ENCODE measurements at places on chromosomes 2 and 18.

DNA sequence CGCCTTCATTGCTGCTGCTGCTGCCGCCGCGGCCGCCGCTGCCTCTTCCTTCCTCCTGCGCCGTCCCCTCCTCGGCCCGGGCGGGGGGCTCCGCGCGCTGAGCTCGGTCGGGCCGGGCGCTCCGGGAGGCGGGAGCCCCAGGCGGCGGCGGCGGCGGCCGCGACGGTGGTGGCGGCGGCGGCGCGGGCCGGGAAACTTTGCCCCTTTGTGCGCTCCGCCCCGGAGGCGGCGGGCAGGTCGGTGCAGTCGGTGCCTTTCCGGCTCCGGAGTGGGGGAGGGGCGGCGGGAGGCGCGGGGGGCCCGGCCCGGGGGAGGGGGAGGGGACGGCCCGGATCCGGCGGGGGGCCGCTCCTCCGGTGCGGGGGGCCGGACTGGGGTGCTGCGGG, 205 bp downstream of the TET3 start:
- DNase-seq, result no peak

DNA sequence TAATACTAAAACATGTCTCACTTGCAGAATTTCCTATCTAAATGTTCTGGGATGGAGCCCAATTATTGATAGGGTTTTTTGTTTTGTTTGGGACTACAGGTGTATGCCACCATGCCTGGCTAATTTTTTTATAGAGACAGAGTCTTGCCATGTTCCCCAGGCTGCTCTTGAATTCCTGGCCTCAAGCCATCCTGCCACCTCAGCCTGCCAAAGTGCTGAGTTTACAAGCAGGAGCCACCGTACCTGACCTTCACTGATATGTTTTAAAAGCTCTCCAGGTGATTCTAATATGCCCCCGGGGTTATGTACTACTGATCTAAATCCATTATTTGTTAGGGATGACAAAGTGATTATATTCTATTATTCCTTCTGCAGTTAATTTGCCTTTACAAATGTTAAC, 2.2 kb downstream of the ELAC1 start:
- no peak for DNase-seq

- no peak for DNase-seq
These were observed 186.5 kb upstream of the ID2 start for GRCh38 chr2:8495189-8495989.

GRCh38 chr2:15147591-15147990, 413.5 kb downstream of the NBAS start:
- DNase-seq, result no peak

GRCh38 chr18:58753976-58754375, 82.7 kb downstream of the MALT1 start:
- no peak for DNase-seq

- DNase-seq, result no peak
These were observed 135.8 kb downstream of the COPS8 start for GRCh38 chr2:237221443-237221842.

DNA sequence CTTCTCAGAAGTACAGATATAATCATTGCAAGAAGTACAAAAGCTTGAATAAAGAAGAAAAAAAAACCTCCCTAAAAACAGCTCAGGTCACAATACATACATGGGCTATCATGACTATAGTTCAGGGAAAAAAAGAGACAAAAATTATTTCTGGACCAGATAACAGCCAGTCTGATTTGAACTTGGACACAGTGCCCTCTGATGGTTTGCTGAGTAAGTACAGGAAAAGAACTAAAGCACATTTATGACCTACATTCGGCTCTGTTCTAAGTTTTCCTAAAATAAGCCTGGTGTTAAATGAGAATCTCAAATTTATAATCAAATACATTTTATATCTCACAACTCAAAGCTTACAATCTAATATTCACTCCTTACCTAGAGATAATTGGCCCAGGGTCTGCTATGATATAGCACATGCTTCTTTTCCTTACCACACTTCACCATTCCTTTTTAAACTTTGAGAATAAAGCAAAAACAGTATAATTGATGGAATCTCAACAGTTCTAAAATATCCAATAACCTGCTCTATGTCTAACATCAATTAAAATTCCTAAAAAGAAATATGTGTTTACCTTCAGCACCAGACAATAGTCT, 81.1 kb downstream of the RAPH1 start:
- DNase-seq, result peak; percentile 10

GRCh38 chr2:224875153-224875552, 159.0 kb upstream of the CCDC195 start:
- no peak for DNase-seq

DNA sequence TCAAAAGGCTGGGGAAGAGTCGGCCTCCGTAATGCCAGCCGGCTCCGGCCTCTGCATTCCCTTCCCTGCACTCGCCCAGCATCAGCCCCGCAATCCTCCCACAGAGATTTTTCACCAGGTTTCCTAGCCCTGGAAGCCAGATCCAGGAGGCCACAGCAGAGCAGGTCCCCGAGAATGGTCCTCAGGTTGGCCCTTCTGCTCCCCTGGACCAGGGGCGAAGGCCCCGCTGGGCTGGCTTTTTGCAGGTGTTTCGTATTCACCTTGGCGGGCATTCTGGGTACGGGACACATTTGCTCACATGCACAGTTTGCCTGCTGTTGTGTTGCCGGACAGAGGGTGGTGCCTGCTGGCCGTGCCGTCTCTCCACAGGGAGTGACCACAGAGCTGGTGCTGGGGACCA, 309.5 kb downstream of the NDUFA10 start:
- DNase-seq, result no peak

GRCh38 chr2:11018651-11019185, 107.0 kb downstream of the KCNF1 start:
- no peak for DNase-seq

DNA sequence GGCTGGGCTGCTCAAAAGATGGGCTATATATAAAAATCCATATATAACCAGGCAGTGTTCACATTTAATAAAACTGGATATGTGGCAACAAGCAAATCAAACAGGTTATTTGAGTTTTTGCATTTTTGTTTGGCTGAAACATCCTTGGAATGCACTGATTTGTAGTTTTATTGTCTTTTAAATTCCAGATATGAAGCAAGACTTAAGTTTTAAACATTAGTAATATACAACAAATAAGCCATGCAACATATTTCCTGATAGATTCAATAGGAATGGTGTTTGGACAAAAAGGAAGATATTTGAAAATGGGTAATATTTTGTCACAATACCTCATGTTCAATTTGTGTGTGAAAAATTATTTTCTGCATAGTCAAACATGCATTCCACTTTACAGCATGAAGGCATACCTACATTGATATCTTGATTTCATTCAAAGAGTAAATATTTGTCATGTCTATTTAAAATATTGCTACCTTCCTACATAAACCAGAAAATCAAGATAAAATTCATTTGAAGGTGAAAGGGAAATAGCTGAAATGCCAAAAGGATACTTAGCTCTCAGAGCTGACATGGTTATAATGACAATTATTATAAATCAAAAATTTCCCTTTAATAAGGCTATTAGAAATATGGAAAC, 132.3 kb upstream of the NETO1 start:
- DNase-seq, result no peak

DNA sequence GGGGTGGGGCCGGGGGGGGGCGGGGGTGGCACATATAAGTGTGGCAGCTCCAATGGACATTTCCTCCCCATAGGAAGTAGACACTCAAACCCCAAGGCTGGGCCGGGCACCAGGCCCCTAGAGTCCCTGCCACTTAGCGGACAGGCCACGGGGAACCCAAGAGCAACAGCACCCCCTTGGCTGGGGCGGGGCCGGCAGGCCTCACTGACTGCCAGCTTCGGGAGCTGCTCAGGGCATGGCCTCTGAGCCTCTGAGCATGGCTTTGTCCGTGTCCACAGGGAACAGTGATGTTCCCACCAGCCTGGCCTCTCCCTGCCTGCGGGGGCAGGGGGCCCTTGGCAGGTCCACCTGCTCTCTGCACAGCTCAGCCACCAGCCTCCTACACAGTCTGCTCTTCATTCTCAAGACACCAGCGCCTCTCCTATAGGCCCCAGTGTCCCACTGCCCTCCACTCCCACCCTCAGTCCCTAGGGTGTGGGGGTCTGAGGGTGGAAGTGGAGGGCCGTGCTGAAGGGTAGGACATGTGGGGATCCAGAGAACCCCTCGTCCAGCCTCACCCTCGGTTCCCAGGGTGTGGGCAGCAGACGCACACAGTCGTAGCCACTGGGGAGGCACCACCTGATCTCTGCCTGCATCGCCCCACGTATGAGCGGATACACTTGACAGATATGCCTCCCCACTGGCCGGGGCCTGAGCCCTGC, 106.7 kb downstream of the FAM210A start:
- DNase-seq, result no peak

- peak; percentile 25 for DNase-seq
These were observed 68.5 kb downstream of the TMEM237 start for GRCh38 chr2:201574766-201575165.

GRCh38 chr18:5244941-5245340, 47.9 kb upstream of the AKAIN1 start:
- no peak for DNase-seq

DNA sequence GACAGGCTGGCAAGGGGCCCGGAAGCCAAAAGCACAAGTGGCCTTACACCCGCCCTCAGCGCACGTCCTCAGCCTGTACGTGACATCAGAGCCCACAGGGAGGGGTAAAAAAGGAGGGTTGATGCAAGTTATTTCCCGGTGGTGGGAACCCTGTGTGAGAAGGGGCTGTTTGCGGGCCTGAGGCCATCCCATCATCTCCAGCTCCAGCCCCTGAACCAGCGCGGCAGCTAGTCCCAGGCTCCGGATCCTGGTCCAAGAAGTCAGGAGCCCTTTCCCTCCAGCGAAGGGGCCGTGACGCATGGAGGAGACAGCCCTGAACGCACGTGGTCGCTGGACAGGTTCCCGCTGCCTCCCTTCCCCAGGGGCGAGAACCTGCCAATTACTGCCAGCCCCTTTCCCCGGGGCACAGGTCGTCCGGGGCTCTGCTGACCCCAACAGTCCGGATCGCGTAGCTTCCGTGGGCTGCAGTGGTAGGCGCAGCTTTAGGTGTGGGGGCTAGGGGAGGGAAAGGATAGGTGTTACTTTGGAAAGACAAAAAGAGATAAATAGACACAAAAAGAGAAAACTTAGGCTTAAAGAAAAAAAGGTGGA, 1.3 kb upstream of the LRP2 start:
- no peak for DNase-seq

DNA sequence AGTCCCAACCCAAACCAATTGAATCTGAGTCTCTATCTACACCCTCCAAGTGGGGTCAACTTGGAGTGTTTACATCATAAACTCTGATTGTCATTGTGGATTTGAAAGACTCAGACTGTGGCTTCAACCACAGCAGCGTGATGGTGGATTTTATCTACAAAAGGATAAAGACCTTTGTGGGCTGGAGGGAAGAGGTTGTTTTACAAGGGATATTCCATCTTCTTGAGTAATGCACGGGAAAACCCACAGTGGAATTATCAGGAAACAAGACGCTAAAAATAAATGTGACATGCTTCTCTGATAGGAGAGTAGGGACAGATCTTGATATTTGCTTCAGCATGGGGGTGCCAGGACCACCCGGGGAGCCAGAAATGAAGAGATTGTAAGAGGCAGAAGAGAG, 93.5 kb downstream of the LPIN1 start:
- no peak for DNase-seq

GRCh38 chr2:159894145-159894838, 96.3 kb upstream of the CD302 start:
- DNase-seq, result no peak

- no peak for DNase-seq
These were observed 29.9 kb upstream of the STAT4 start for GRCh38 chr2:191180713-191181112.

DNA sequence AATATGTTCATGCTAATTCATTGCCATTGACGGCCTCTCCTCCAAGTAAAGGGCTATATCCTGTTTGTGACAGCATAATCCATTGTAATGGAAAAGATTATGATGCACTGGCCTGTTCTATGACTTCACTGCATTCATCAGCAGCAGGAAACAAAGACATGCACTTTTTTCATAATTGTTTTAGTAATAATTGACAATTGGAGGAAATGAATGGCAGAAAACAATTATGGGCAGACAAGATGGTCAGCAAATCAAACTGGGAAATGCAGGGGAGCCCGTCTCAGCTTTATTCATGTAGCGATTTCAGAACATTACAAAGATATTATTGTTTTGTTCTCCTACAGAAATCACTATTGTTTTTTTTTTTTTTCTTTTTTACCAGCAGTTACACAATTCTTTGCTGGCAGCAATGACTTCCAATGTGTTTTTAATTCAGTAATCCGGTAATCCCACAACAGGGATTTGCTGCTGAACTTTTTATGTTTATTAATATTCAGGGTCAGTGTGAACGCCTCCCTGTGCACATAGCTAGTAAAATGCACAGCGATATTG, 33.8 kb upstream of the RASGRP3 start:
- DNase-seq, result no peak

- no peak for DNase-seq
These were observed 197.9 kb downstream of the ICOS start for GRCh38 chr2:204134421-204134820.

GRCh38 chr2:33106115-33106514, 159.4 kb downstream of the LTBP1 start:
- no peak for DNase-seq

DNA sequence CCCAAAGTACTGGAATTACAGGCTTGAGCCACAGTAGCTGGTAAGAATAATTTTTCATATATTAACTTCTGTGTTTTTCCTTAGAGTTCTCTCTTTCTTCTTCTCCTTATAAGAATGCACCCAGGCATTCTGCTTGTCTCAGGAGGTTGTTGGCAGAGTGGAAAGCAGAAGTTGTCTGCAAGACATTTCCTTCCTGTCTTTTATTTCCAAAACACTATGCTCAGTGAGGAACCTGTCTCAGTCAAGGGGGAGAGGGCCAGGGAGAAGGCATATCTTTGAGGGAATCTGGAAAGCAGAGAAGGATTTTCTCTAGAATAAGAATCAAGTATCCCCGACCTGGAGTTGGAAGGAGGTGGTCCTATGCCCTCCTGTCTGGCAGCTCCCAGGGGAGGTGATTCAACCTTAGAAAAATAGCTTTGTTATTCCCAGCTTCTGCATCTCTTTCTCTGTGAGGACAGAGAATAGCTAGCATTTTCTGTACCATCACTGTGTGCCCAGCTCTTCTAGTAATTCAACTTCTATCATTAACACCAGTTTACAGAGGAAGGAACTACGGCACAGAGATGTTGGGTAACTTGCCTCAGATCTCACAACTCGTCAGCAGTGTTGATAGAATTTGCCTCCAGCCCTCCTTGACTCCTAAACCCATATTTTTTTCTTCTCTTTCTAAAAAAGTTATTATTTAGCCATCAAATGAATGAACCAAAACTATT, 3.8 kb upstream of the LPIN2 start:
- peak; percentile 34 for DNase-seq

DNA sequence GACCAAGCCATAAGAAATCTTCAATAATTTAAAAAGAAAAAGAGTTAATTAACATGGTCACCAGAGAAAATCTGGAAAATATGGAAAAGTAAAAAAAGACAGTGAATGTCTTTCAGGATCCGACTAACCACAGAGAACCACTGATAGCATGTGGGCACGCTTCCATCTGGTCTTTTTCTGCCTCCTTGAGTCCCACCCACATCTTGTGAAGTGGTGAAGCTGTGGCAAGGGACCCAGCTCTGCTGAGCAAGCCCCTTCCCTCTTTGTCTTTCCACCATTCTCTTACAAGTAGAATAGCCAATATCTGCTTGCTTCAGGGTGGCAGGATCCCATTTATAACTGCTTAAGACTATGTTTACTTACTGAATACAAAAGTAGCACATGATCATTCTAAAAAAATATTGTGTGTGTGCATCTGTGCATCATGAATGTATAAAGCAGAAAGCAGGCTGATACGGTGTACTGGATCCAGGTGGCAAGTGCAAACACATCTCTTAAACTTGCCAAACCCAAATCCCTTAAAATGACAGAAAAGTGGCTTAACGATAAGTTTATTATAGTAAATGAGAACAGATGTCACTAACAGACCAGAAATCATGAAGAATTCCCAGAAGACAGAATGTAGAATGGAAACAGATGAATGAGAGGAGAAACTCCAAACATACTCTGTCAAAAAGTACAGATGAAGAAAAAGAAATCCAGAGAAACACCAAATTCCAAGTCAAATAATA, 52.3 kb downstream of the FOXI3 start:
- DNase-seq, result no peak

Measured in SIG-M5 (cell line).